ENCODE measurements at places on chromosomes 2 and 18.

- no peak for DNase-seq
Measured at GRCh38 chr18:23970161-23971096, 44.1 kb upstream of the TTC39C start.

DNA sequence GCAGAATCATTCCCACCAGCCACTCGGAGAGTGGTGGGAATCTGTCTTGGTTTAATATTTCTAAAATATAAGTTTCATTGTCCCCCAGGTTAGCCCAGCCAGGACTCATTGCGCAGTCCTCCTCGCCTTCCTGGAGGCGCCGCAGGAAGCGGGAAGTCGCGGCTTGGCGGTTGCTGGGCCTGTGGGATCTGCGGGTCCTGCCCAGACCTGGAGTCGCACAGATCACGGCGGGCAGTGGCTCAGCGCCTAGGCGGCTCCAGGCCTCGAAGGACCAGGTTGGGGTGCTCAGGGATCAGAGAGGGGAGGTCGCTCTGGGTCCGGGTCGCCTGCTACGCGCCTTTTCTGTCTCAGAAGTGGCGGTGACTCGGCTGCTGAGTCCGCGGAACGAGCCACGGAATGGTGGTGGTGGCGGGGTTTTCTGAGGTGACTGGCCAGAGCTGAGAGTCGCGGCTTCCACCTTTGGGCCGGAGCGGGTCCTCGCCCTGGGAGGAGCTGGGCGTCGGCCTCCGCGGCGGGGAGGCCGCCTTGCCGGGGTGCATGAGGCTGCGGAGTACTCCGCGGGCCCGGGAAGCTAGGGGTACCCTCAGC, 2.6 kb downstream of the HOXD3 start:
- DNase-seq = no peak

DNA sequence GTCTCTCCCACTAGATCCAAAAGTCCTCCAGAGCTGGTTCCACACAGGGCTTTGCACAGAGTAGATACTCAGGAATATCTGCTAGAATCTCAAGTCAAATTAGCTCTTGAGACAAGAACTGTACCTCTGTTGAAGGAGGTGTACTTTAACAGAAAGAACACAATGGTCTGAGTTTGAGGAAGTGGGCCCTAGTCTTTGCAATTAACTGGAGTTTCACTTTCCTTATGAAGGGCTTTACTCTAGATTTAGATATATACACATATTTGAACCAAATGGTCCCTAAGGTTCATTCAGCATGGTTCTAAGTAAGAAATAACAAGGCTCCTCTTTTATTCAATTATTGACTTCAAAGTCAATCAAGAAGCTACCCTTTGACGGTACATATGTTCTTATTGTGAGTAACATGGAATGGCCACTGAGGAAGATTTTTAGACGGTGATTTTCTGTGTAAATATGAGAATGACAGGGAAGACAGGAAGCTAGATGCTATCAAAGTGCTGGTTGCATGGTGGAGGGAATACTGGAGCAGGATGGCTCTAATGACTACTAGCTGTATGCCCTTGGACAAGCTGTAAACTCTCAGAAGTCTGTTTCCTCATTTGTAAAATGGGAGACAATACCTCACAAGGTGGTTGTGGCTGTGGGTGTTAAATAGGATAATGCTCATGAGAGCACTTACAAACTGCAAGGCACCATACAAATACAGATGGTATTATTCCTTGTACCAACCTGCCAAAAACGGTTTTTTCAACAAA, 73.5 kb upstream of the SERTAD2 start:
- DNase-seq = peak; percentile 60

DNA sequence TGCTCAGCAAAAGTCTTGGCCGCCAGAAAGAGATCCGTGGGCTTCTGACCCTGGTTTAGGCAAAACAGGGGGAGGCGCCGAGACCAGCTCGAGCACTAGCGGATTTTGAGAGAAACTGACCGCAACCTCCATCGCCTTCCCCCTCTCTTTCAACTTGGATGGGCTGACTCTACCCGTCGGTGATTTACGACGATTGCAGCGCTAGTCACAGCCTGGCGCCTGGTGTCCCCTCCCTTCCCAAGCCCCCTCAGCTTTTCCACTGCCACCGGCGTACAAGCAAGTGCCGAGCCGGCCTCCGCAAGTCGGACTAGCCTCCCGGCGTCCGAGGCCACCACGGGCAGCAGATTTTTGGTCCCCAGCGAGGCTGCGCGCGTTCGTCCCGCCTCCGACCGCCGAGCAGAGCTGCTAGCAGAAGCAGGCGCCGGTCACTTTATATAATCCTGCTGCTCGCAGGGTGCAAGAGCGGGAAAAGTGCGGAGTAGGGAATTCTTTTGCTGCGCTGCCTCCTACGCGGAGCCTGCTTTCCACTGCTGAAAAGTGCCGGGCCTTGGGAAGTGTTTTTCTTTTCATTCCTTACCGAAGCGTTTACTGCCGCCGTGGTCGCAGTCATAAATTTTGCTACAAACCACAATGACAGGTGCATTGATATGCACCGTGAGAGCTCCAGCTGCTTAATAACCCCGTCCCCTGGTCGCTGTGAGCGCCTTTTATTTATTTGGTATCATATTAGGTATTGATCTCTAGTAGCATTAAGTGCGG, 7.7 kb downstream of the HOXD3 start:
- DNase-seq = no peak

DNA sequence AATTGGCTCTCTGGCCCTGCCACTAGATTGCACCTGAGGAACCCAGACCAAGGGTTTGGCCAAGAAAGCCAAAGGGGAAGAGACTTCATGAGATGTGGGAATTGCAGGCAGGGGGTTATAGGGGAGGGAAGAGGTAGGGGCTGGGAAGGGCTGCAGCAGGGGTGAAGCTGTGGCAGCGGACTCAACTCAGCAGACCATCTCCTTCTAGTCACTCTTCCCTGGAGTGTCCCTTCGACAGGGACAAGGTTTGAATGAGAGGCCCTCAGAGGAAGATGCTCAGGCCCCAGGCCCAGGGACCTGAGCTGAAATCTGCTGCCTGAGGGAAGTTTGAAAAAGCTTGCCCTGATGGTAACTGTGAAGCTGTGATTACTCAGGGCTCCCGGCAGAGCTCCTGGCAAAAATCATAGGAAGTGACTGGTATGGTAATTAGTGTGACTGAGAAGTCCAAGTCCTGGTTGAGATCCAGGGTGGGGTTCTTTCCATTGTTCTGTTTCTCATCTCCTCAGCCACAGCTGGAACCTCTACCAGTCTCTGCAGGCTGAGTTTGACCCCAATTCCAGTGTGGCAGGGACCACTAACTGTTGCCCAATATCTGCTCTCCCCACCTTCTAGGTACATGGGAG, 300.9 kb downstream of the CYP26B1 start:
- no peak for DNase-seq

DNA sequence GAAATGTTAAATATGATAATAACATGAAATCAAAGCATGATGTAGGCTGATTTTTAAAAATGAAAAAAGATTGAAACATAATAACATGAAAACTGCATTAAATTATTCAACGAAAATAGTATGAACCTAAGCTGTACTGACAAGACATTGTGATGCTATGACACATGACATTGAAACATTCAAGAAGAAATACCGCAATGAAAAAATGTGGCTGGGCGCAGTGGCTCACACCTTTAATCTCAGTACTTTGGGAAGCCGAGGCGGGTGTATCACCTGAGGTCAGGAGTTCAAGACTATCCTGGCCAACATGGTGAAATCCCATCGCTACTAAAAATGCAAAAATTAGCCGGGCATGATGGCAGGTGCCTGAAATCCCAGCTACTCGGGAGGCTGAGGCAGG, 14.6 kb downstream of the CXCR1 start:
- DNase-seq = no peak

DNA sequence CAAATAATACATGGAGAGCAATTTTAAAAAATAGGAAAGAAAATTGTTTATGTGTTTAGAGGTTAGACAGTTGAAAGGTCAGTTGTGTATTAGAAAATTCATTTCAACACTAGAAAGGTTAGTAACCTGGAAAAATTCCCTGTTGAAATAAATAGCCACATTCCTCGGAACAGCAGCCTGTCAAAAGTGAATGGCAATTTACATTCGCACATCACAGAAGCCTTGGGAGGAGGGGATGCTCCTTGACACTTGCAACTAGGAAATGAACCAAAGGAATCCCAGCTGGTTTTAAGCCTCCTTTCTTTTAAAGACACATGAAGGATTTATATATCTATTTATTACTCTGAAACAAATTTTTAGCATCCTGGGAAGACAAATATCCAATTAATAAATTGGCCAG, 653.5 kb upstream of the LRRTM4 start:
- DNase-seq = no peak

DNA sequence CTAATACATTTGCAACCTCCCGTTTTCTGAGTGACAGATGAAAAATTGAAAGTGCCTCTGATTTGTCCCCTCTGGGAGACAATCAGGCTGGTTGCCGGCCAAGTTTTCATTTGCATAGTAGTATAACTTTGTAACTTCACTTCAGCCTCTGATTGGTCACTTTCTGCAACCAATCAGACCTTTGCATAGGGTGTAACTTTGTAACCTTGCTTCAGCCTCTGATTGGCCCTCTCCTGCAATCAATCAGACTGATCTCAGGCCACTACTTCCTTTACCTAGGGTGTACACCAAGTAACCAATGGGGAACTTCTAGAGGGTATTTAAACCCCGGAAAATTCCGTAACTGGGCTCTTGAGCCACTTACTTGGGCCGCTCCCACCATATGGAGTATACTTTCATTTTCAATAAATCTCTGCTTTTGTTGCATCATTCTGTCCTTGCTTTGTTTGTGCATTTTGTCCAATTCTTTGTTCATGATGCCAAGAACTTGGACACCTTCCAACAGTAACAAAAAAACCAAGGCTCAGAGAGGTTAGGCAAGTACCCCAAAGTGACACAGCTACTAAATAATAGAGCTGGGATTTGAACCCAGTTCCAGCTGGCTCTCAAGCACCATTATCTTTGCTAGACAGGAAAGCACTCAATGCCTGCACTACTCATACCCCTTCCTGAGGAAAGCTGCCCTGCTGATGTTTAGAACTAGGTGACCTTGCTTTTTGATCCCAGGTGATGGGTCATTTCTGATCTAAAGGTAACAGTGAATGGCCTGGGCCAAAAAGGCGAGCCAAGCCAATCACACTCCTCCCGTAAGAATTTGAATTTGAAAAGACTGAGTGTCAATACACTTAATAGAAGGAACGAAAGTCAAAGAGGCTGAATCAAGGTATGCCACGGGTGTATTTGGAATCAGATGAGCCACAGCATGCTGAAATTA, 10.9 kb upstream of the MYOM1 start:
- no peak for DNase-seq

DNA sequence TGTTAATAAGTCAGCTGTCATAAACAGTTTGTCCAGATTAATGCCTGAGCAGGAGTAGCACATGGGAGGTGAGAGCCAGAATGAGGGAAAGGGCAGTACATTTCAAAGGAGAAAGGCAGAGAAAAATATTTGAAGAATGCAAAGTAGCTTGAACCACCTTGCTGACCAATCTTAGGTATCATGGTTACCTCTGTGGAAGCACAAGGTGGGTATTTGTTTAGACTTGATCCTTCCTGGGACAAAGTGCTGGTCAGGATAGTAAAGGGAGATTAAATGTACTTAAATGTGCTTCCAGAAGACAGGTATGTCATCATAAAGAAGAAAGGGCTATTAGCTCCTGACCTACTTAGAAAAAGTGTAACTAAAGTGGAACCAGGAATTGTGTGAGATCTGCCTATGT, 105.0 kb downstream of the LRRTM1 start:
- DNase-seq = no peak

GRCh38 chr2:126715111-126715510, 59.2 kb downstream of the GYPC start:
- no peak for DNase-seq

- DNase-seq = no peak
Measured at GRCh38 chr2:37794717-37795116, 123.3 kb upstream of the CDC42EP3 start.

GRCh38 chr2:106537047-106537446, 49.9 kb downstream of the CD8B2 start:
- DNase-seq = no peak

DNA sequence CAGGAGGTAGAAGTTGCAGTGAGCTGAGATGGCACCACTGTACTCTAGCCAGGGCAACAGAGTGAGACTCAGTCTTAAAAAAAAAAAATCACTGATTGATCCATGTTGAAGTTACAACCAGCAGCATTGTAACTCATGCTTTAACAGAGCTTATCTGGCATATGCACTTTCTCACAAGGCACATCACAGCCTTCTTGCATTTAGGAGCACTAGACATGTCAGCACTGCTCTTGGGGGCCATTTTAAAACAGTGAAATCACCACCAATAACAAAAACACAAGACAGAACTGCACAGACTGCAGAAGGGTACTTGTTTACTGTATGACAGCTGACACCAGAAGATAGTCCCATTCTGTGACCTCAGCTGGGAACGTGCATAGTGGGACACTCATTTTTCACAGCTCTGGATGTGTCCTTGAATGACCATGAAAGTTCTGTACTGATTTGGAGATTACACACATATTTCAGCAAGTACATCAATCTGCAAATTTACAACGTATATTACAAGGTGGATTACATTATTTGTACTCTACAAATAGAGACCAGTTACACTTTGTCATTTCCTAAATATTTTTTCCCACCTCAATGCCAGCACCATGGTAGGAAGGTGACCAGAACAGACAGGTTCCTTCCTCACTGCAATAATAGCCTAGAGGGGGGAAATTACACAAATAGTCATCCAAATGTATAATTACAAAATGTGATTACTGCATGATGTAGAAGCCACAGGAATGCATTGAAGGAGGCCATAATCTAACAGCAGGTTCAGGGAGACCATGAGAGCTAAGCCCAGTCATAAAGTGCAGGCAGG, 35.1 kb downstream of the CCBE1 start:
- no peak for DNase-seq

DNA sequence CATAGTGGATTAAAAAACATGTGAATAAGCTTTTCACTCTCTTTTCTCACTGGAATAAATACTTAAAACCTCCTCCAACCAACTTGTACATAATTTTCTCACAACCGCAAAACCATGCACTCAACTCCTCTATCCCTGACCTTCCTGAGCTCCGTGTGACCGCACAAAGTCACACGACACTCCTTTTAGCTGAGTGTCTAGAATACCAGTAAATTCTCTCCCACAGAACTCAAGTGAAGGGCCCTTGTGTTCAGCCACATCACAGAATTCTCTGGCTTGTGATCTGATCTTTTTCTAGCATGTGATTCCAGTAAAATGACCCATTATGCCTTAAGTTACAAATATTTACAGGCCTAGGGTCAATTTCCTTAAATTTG, 91.2 kb upstream of the ARL4C start:
- DNase-seq = no peak

GRCh38 chr2:189512879-189513278, 67.7 kb downstream of the SLC40A1 start:
- no peak for DNase-seq

DNA sequence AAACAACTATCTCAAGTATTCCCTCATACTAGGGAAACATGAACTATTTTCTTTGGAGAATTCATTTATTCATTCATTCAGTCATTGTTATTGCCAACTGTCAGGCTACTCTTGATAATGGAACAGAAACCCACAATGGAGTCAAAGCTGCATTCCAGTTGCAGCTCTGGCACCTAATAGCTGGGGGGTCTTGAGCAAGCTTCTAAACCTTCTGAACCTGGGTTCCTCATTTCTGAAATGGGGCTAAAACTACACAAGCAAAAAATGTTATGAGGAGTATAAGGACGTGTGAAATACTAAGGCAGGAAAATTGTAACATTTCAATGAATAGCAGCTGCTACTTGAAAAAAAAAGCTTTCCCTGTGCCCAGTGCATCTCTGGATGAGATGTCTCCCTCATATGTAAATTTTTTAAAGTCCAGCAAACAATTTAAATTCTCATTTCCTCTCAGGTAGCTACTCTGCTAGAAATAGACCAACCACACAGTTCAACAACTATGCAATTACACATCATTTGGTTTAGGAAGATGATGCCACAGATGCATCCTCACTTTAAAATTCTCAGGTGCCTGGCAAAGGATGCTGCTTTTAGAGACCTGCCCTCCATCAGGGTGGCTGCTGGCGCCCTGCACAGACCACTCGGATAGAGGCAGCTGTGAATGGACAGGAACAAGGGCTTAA, 38.5 kb downstream of the SPRED2 start:
- DNase-seq = no peak
